Natural killer cell treated with Interleukin-12 subunit alpha and Interleukin-12 subunit beta and Interleukin-15 and Interleukin-18, amount 100 ng/mL, for 72 hours (primary cell): ENCODE measurements at places on chromosomes 12 and 14. TPM values are rescaled to one million over a fixed set of nuclear protein-coding genes. Genes with fewer than 3 reads are reported as not detected.

DNA sequence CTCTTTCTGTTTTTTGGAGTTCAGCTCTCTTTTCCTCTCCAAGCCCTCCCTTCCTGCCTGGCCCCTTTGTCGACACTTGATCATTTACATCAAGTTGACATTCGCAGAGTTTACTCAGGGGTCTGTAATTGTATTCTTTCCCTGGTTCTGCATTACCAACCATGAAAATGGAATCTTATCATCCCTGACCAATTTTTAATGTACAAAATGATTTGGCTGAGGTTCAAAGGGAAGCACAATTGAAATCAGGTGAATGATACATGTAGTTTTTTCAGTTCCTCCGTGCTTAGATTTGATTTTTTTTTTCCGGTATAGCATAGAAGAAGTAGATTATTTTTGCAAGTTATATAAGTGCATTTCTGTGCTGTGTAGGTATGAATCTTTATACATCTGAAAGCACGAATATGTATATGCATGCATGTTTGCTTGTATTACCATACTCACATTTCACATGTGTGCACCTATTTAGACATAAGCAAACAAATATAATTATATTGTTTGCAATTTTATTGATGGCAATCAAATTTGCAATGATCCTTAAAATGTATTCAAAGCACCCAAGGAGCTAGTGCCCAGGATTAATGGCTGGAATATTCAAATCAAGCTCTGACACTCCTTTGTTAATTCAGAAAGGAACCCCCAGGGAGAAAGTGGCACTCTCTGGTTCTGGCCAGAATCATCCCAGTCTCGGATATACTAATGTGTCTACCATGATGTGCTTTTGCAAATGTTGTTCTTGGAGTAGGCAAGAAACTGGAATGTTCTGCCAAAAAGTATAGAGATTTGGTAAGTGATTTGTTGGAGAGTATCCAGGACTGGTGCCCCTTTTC lies 189.3 kb downstream of the VRK1 start:
- no peak overlapping the region for H3K4me3 ChIP-seq
- no peak for DNase-seq
- H3K27ac ChIP-seq: no peak overlapping the region

DNA sequence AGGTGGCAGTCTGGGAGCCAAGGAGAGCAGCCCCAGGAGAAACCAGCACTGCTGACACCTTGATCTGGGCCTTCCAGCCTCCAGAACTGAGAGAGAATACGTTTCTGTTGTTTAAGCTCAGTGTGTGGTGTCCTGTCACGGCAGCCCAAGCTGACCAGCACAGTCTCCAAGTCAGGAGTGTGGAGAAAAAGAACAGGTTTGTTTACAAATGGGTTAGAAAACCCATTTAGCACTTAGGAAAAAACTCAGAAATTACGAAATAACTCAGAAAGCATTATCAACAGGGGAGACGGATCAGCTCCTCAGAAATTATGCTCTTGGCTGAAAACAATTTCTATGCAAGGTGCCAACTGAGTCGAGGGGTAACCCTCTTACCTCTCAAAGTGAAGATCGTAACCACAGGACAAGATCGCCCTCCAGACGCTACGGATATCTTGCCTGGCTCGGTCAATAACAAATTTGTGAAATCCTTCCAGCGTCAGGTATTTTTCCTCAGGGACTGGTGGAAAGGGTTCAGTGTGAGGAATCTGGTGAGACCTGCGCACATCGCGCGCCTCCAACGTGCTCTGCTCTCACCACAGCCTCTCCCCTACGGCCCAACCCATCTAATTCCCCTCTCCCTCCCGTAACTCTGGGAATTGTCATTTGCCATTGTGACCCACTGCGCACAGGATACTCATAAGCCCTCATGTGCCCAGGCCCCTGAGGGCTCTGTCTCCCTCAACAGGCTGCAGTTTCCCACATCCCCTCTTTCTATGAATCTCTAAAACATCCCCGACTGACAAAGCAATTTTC lies 50.2 kb downstream of the TRAFD1 start:
- H3K27ac ChIP-seq: peak overlapping the region; percentile 40
- no peak overlapping the region for H3K4me3 ChIP-seq
- no peaks in the 10 kb centered on the region for H3K4me1 ChIP-seq
- no peak for DNase-seq
- no peaks in the 10 kb centered on the region for H3K36me3 ChIP-seq
- H3K27me3 ChIP-seq: no peaks in the 10 kb centered on the region

- peaks cover 5% of the 10 kb centered on the region for H3K36me3 ChIP-seq
- H3K4me1 ChIP-seq: no peaks in the 10 kb centered on the region
- H3K27ac ChIP-seq: no peak overlapping the region
- DNase-seq: no peak
These were observed 83.1 kb upstream of the TSPAN8 start for GRCh38 chr12:71240946-71241345.

Gene ARMH4
- total RNA-seq: not detected

Gene CLEC4E
- not detected for total RNA-seq
